ENCODE measurements at places on chromosomes 5 and 9. TPM values are rescaled to one million over a fixed set of nuclear protein-coding genes. Genes with fewer than 3 reads are reported as not detected.

The BTNL3 gene
- total RNA-seq, result 0.12 TPM

DNA sequence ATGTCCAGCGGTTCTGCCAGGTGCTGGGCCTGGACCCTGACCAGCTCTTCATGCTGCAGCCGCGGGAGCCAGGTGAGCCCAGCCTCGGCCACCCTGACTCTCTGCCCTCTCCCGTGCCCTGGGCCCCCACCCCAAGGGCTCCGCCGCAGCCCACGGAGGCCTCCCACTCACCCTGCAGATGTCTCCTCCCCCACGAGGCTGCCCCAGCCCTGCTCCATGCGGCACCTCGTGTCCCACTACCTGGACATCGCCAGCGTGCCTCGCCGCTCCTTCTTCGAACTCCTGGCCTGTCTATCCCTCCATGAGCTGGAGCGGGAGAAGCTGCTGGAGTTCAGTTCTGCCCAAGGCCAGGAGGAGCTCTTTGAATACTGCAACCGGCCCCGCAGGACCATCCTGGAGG is 7.4 kb downstream of the RNF208 start:
- no peaks in the 10 kb centered on the region for H3K36me3 ChIP-seq
- H3K4me1 ChIP-seq, result peaks cover 5% of the 10 kb centered on the region
- no peaks in the 10 kb centered on the region for H3K27me3 ChIP-seq
- H3K27ac ChIP-seq, result no peak overlapping the region

DNA sequence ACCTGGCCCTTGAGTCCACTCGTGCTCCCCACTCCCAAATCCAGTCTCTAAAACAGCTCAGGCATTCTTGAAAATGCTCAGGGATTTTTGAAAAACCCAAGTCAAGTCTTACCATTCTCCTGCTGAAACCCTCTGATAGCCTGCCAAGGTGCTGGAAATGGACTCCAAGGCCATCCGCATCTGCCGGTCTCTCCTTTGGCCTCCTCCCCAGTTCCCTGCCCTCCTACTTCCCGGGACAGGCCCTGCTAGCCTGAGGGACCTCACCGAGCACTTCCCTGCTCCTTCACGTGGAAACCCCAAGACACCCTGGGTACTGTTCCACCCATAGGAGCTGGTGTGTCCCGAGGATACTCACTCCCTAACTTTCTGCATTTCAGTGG is 49.8 kb upstream of the GADD45G start:
- H3K27ac ChIP-seq, result no peak overlapping the region
- no peaks in the 10 kb centered on the region for H3K4me1 ChIP-seq
- DNase-seq, result no peak
- no peaks in the 10 kb centered on the region for H3K27me3 ChIP-seq
- H3K36me3 ChIP-seq, result no peaks in the 10 kb centered on the region

- no peaks in the 10 kb centered on the region for H3K27me3 ChIP-seq
- H3K4me1 ChIP-seq, result peaks cover 8% of the 10 kb centered on the region
- no peaks in the 10 kb centered on the region for H3K36me3 ChIP-seq
- DNase-seq, result peak; percentile 51
Observed at GRCh38 chr9:112050544-112051475, 124.3 kb downstream of the SUSD1 start.

GRCh38 chr9:130897848-130898551 is 1.4 kb upstream of the QRFP start:
- H3K36me3 ChIP-seq, result no peaks in the 10 kb centered on the region
- H3K27ac ChIP-seq, result no peak overlapping the region
- H3K27me3 ChIP-seq, result no peaks in the 10 kb centered on the region
- DNase-seq, result no peak

DNA sequence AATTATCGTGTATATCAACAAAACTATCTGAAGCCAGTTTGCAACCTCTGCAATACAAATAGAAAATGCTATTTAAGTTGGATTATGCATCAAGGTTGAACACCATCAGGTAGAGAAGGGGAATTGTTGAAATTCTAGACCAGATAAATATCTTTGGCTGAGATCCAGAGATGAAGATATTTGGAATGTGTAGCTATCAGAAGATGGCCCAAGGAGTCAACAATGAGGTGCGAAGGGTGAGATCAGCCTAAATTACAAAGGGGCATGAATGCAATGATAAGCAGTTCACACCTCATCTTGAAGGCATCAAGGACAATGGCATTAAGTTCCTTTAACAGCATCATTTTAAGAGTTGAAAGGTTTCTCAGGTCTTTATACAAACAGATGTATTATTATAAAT is 572.1 kb upstream of the DMAC1 start:
- H3K4me1 ChIP-seq, result no peaks in the 10 kb centered on the region
- H3K27me3 ChIP-seq, result no peaks in the 10 kb centered on the region
- H3K36me3 ChIP-seq, result no peaks in the 10 kb centered on the region
- H3K27ac ChIP-seq, result no peak overlapping the region
- no peak overlapping the region for H3K4me3 ChIP-seq

GRCh38 chr5:80129146-80129545 is 94.0 kb downstream of the THBS4 start:
- peaks cover 4% of the 10 kb centered on the region for H3K27me3 ChIP-seq
- DNase-seq, result no peak
- no peak overlapping the region for H3K4me3 ChIP-seq
- H3K4me1 ChIP-seq, result peaks cover 3% of the 10 kb centered on the region

DNA sequence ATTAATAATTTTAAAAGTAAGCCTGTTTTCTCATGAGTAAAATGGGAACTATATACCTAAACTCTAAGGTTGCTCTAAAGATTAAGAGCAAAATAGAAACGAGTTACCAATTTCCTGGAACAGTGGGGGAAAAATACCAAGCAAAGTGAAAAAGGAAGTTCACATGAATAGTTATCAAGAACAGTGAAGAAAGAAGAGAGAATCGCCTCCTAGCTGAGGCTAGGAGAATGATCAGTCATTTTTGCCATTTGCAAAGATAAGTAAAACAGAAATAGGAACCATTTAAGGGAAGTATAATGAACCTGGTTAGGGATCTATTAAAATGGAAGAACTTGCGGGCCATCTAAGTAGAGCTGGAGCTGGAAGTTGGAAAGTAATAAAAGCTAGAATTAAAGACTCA is 50.7 kb downstream of the P4HA2 start:
- no peak overlapping the region for H3K4me3 ChIP-seq
- no peak overlapping the region for H3K27ac ChIP-seq
- no peaks in the 10 kb centered on the region for H3K27me3 ChIP-seq

GRCh38 chr5:154483654-154484392 is 5.8 kb upstream of the HAND1 start:
- no peaks in the 10 kb centered on the region for H3K36me3 ChIP-seq
- H3K4me3 ChIP-seq, result no peak overlapping the region
- H3K27me3 ChIP-seq, result peaks cover 23% of the 10 kb centered on the region
- H3K4me1 ChIP-seq, result no peaks in the 10 kb centered on the region
- no peak for DNase-seq

DNA sequence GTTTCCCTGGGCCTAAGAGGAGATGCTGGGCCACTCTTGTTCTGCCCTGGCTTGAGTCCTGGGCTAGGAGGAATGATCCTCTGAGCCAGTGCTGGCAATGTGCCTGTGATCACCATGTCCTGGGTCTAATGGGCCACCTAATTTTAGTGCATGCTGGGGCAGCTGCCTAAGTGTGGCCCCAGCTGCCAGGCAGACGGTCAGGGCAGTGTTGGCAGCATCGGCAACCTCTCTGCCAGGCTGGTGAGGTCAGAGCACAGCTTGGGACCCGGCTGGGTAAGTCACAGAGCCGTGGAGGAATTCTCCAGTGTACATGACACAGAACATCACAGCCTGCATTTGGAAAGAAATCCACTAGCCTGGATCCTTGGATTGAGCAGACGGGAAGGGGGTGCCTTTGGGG is 21.4 kb upstream of the PITX1 start:
- H3K4me1 ChIP-seq, result no peaks in the 10 kb centered on the region
- H3K27ac ChIP-seq, result no peak overlapping the region
- DNase-seq, result no peak
- no peaks in the 10 kb centered on the region for H3K27me3 ChIP-seq
- no peaks in the 10 kb centered on the region for H3K36me3 ChIP-seq

DNA sequence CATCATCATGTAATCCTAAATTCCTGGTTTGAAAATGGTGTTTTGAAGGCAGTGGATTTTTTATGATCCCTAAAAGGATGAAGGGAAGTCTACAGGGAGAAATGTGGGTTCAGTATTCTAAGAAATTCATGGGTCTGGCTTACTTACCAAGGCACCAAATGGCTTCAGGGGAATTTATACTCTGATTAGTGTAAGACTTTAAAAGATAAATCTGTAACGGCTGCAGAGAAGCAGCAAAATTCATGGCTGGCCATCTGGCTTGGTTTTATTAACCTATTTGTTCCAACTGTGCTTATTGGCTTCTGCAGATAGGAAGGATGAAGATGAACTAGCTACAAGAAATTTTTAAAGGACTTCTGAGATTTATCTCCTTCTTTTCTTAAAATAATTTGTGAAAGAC is 222.8 kb downstream of the TENT4A start:
- H3K27ac ChIP-seq, result no peak overlapping the region
- H3K4me3 ChIP-seq, result no peak overlapping the region
- no peaks in the 10 kb centered on the region for H3K36me3 ChIP-seq

GRCh38 chr5:82208371-82208770 is 69.8 kb downstream of the RPS23 start:
- no peaks in the 10 kb centered on the region for H3K36me3 ChIP-seq
- no peaks in the 10 kb centered on the region for H3K4me1 ChIP-seq
- DNase-seq, result no peak
- H3K4me3 ChIP-seq, result no peak overlapping the region
- no peaks in the 10 kb centered on the region for H3K27me3 ChIP-seq
- H3K27ac ChIP-seq, result no peak overlapping the region

All from ovary (tissue), 10 donors.